Pancreas (tissue), 10 donors: ENCODE measurements at places on chromosomes 1 and 21.

DNA sequence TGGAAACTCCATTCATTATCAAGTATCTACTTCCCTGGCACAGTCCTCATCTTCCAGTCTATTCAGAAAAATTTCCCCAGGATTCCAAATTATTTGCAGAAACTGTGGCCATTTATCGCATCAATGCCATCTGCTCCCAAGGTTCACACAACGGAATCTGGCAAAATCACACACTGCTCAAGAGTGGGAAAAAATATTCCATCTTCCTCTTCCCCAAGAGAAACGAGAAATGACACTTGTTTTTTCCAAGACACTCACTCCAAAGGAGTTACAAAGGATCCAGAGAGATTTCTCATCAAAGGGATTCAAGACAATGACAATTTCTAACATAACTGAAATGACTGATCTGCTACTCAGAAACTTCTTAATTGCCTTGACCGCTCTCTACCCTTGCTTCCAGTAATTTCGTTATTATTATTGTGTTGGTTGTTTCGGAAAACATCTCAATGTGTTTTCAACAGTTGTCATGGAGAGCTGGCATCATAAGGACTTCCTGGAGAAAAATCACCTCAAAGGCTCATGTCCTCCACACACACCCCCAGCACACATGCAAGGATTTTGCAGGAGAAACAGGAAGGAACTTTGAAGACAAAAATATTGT, 128.0 kb downstream of the PSMG1 start:
- DNase-seq = no peak

DNA sequence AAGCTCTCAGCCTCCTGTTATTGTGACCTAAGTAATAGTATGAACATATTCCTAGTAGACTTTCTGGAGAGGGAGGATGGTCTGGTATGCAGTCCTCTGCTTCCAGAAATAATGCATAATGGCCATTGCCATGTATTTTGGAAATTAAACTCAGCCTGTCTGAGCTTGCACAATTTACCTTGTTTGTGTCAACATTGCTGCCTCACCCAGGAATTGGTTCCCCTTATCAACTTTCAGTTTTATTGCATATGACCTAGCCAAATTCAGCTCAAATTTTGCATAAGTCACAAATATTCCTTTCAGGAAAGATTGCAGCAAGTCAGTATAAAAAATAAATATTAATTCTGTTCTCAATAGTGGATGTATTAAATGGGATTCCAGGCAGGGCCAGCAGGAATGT, 101.9 kb upstream of the SLC5A9 start:
- no peak for DNase-seq

DNA sequence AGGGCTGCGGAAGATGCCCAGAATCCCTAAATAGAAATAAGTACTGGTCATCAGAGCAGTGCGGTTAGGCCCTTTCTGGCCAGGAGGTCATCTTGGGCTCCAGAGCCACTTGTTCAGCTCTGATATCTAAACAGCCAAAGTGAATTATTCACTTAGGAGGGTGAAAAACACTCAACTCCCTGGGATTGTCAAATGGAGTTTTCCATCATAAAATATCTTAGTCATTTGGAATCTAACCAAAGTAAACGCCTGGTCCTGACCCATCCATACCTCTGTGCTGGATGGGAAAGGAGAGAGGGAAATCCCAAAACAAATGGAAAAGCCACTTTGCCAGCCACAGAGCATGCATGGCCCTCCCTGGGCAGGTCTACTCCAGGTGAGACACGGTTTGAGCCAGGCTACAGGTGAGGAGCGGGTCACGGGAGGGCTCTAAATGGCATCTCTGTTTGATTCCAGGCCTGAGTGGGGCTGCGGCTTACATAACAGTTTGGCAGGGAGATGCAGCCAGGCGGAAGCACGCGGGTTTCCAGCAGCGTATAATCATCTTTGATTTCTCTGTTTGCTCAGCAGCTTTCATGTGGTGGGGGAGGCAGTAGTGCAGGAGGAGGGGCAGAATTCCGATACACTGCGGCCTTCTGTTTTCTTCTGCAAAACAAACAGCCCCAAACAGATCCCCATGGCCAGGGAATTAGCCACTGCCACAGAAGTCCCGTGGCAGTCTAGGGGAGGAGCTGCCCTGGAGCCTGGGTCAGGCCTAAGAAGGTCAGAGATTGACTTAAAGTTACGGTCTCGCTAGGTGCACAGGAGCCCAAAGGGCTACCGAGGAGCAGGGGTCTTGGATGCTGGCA, 59.1 kb upstream of the ZNF648 start:
- DNase-seq = peak; percentile 82

- peak; percentile 66 for DNase-seq
These were observed 113.1 kb upstream of the IRF2BP2 start for GRCh38 chr1:234722904-234723720.

DNA sequence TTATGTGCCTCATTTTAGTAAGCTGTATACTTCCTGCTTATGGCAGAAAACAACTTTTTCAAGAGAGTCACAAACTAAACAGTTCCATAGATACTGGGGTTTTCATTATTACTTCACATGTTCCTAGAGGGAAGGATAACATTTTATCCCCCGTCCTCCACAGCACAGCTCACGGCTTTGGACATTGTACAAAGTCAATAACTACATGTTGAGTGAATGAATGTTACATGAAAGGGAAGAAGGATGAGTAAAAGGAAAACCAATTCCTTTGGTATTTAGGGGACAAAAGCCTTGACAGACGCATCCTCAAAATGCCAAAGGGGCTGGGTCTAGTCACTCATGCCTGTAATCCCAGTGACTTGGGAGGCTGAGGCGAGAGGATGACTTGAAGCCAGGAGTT, 14.8 kb downstream of the PI4KB start:
- no peak for DNase-seq

- no peak for DNase-seq
These were observed 15.3 kb downstream of the RNF187 start for GRCh38 chr1:228502522-228502921.

DNA sequence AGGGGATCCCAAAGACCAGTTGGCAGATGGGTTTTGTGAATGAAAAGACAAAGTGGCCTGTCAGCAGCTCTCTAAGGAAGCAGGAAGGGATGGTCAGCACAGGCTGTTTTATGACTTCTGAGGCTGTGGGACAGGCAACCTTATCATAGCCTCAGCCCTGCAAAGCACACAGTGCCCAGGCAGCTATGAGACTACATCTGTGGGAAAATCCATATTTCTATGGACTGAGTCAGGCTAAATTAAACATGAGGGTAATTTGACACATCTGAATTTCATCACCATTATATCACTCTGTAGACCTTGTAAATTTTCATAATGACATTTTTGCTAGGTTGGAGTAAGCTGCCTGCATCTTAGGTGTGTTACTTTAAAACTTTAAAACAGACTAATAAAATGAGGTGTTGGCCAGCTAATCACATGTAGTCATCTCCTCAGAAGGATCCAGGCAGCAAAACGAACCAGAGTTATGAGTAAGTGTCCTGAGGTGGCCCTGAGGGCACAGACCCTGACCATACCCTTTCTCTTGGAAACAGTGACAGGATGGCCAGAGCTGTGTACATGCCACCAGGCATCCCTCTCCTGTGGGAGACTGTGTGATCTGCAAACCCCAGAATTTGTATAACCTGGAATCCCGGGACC, 14.6 kb downstream of the NGF start:
- DNase-seq = no peak

- peak; percentile 85 for DNase-seq
These were observed 34.1 kb downstream of the OR2G3 start for GRCh38 chr1:247639381-247639981.

GRCh38 chr1:156689035-156689952, 12.1 kb upstream of the NES start:
- DNase-seq = peak; percentile 62
